Activated T-cell treated with anti-CD3 and anti-CD28 coated beads for 48 hours (primary cell): ENCODE measurements at places on chromosomes 4 and X.

- no peak for DNase-seq
These were observed 18.7 kb upstream of the XPNPEP2 start for GRCh38 chrX:129719931-129720530.

GRCh38 chr4:94877973-94878372 is 120.2 kb downstream of the BMPR1B start:
- no peak for DNase-seq

DNA sequence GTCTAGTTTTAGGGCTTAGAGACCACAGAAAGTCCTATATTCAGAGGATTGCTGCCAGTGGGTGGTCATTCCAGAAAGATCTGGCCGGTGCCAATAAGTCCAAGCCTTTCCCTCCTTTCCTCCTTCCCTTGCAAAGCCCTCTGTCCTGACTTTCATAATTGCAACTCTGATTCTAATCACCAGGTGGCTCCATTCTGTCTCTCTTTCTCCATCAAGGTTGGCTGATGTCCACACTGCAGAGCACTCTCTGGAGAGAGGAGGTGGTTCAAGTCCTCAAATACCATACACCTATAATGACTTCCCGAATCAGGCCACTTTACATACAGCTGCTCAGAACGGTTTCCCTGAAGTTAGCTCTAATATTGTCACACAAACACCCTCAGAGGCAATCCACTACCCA is 22.4 kb upstream of the ARMCX4 start:
- no peak for DNase-seq

DNA sequence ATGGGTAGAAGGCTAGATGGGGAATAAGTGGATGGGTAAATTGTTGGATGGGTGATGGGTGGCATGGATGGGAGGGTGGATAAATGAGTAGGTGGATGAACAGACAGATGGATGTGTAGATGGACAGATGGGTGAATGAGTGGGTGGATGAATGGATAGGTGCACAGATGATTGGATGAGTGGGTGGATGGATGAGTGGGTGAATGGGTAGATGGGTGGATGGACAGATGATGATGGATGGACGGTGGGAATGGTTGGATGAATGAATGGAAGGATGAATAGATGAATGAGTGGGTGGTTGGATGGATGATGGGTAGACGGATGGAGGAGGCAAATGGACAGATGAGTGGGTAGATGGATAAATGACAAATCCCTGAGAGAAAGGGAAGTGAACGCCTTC is 68.3 kb downstream of the EVC2 start:
- no peak for DNase-seq

GRCh38 chr4:168781926-168782325 is 228.1 kb downstream of the CBR4 start:
- no peak for DNase-seq

DNA sequence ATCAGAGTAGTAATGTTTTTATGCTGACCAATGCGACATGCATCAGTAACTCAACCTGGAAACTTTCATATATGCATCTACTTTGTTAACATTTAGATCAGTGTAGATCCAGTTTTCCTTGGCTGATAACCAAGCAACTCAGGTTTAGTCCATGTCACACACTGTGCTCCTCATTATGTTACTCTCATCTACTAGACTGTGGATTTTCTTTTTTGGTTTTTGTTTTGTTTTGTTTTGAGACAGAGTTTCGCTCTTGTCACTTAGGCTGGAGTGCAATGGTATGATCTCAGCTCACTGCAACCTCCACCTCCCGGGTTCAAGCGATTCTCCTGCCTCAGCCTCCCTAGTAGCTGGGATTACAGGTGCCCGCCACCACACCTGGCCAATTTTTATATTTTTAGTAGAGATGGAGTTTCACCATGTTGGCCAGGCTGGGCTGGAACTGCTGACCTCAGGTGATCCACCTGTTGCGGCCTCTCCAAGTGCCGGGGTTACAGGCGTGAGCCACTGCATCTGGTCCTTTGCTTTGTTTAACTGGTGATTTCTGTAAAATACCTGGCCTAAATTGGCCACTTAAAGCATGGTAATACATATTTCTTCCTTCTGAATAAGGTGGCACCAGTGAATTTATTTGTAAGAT is 48.6 kb downstream of the SMARCAD1 start:
- DNase-seq = no peak

DNA sequence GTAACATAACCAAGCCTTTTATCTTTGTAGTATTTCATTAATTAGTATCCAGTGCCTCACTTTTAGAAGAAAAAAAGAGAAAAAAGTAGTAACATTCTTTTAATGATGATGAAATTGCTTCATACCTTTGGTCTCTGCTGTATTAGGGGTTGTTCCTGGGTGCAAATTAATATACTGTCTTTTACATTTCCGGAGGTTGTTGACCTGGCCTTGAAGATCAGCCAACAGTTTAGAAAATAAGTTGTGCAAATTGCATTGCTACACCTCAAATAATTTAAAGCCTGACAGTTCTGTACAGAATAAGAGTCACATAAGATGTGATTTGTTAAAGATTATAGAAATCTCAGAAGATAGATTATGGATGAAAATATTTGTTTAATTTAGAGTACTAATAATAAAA is 3.8 kb downstream of the NFKB1 start:
- no peak for DNase-seq

DNA sequence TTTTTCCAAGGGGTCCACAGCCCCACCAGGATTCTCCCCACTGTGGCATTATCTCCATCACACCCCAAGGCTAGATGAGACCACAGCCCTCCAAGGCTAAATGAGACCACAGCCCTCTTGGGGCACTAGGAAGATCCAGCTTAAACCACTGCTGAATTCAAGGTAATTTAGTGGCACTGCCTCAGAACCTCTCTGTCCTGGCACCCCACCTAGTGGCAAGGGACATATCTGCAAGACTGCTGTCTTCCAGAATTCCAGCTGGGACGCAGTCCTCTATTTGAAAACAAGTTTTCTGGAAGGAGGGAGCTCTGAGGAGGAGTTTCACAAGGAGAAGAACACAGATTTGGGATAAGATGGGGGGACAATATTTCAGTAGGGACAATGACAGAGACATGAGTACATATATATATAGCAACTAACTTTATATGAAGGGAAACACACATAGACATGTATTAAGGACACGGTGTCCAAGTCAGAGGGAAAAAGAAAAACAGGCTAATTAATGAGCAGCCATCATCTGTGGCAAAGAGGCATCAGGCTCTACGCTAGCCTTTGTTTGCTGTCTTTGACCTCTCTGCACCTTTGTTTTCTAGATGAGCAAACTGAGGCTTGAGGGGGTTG is 9.3 kb downstream of the CETN2 start:
- DNase-seq = no peak

DNA sequence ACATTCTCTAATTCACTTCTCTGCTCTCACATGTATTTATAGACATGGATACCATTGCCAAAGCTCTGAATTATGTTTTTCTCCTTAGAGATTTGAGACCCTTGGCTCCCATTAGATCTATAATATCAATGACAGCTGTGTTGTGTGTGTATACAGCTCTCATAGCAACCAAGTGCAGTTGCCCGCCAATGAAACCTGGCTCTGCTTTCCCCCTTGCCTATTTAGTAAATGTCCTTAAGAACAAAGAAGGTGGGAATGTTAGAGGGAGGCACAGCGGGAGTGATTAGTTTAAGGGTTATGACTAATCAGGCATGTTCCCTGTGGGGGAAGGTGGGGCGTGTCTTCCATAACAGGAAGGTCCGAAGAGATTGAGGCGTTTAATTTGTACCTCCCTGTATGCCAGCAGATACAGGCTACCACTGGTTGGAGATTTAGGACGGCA is 100.5 kb upstream of the TBC1D9 start:
- DNase-seq = no peak

- no peak for DNase-seq
These were observed 161.1 kb downstream of the FRAS1 start for GRCh38 chr4:78218260-78218659.

GRCh38 chr4:106358899-106359298 is 9.7 kb downstream of the GIMD1 start:
- no peak for DNase-seq

DNA sequence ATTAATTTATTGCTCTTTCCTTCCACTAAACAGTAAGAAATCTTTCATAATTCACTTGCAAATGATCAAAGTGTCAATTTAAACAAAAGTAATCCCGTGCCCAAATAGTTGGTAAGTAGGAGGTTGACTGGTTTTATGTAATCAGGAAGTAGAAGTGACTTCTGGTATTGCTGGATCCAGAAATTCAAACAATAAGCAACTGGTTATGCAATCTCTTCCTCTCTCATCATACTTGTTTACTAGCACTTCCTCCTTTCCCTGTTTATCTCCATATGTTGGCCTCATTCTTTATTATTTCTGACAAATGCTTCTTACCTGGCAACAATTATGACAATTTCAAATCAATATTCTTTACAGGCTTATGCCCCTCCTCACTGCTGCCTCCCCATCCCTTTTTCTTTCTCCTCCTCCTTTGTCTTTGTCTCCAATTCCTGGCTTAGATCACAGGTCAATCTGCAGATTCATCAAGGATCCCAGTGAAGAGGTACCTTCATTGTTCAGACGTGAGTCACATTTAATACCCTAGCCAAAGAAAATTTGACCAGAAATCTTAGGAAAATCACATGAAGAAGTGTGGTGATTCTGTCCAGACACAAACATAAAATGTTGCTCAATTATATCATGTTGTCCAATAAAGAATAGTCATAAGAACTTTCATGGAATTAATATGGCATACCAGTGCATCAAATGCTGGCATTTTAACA is 323.2 kb upstream of the PCDH7 start:
- DNase-seq = no peak
